Trophoblast cell (in vitro differentiated cells and primary cell): ENCODE measurements at places on chromosomes 16 and 17.

DNA sequence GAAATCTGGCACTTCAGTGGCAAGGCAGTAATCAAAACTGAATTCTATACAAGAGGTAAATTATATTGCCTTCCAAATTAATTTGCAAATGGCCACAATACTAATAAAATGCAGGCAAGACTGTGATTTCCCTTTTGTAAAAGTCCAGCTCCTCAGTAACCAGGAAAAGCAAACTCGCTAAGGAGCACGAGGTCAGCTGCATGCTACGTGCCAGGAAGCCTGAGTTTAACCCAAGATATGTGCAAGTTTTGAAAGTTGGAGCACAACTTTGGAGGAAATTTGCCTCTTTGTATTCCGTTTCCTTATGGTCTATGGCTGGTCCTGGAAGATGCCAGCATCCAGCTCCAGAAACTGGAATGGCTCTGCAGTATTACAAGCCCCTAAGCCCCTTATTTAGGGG lies 226.8 kb upstream of the DYNLRB2 start:
- DNase-seq = no peak

DNA sequence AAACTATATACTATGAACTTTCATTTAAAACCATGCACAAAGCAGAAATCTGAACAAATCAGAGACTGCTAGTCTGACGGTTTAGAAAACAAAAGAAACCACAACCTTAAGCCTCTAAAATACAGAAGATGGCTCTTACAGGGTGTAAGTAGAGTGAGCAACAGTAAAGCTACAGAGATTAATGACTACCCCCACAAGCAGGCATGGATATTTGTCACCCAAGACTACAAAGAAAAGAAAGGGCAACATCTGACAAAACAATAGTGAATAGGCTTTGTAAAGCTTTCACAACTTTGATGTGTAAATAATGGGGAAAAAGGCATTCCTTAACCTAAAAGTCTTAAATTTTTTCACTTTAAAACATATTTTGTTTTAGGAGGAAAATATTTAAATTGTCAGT lies 75.0 kb downstream of the SPAG9 start:
- DNase-seq = no peak

DNA sequence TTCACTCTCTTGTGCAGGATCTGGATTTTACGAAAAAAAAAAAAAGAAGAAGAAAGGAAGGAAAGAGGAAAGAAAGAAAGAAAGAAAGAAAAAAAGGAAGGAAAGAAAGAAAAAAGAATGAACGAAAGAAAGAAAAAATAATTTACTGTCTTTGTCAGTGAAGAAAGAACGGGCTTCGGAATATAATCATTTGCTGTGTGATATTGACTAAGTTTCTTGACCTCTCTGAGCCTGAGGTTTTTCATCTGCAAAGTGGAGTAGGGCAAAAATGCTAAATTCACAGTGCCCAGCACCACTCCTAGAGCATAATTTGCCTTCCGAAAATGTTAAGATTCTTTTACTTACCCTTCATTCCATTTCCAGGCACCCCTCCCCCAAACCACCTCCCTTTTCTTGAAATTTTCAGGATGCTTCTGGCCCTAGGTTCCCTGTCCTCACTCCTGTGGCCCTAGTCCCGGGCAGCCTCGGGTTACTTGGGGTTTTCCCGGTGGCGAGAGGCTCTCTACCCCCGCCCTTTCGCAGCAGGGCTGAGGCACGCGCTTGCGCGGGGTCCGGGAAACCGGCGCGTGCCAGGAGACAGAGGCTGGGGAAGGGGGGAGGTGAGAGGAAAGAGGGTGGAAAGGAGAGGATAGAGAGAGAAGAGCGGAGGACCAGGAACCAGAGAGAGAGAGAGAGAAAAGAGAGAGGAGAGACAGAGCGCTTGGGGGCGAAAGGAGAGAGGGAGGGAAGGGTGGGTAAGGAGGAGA lies at the start of gene CNTNAP1:
CNTNAP1 (plus strand) TSS at position 556 of the 746 bp plus-strand sequence. CDS start 299 bp downstream, outside the sequence.
- no peak for DNase-seq

GRCh38 chr16:10741844-10742243 lies 1.8 kb upstream of the NUBP1 start:
- DNase-seq = no peak

DNA sequence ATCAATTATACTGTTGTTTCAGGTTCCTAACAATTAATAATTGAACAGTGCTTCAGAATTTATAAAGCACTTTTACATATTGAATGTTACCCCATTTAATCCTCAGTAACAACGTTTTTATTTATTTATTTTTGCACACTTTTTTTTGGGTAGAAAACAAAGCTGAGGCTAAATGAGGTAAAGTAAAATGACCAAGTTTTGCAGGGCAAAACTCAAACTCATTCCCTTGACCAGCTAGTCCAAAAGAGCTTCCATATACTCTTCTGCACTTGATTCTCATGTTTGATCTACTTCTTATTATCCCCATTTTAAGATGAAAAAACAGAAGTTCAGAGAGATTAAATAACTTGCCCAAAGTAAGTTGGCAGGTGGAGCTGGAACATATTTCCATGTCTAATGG lies 81.1 kb upstream of the NACA2 start:
- DNase-seq = no peak

DNA sequence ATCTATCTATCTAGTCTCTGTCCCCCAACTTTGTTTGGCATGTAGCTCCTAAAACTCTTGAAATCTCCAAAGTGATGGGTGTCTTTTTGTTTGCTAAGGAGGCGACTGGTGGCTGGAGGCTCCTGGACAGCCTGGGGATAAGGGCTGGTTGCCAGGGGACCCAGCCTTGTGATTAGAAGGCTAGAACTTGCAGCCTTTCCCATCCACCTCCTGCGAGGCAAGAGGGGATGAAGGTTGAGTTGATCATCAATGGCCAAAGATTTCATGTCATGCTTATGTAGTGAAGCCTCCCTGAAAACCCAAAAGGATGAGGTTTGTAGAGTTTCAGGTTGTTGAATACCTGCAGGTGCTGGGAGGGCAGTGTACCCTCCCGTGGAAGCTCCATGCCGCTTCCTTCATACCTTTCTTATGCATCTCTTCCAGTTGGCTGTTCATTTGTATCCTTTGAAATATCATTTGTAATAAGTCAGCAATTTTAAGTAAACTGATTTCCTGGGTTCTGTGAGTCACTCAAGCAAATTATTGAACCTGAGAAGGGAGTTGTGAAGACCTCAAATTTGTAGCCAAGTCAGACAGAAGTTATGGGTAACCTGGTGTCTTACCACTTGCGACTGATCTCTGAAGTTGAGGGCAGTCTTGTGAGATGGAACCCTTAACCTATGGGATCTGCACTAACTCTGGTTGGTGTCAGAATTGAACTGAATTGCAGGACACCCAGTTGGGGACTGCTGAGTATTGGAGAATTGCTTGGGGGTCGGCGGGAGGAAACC lies 202.4 kb downstream of the SEC14L1 start:
- no peak for DNase-seq

DNA sequence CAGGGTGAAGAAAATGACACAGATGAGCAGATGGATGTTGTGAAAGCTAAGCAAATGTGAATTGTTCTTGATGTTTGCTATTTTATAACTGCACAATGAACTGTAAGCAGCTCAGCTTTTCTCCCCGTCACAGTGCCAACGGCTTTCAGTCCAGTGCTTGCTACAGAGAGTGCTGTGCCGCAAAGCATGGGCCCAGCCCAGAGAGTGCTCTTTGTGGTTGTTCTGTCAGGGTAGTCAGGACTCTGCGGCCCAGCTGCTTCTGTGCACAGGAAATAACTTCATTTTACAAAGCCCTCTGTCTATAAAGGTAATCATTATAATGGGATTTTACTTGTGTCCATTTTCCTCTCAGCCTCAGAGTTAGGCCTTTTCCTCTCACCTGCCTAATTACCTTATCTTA lies 39.1 kb downstream of the CDRT15 start:
- no peak for DNase-seq

DNA sequence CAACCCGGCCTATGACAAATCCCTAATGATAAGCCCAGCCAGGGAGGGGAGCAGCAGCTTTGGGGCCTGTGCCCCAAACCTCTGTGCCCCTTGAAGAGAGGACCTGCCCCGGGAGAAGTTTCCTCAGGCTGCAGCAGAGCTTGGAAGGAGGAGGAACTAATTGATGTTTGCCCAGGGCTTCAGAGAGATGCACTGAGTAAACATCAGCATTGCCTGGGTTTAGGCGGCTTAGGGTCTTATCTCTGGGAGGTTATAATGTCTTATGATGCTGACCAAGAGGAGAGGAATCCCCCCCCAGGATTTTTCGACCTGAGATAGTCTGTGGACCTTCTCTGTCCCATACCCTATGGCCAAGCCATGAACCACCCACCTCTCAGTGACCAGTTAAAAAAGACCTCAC lies 148.7 kb upstream of the SDK2 start:
- no peak for DNase-seq

- peak; percentile 24 for DNase-seq
Observed at GRCh38 chr17:77999413-78000173, 41.1 kb downstream of the TNRC6C start.
